NCI-H1436 treated with DMSO at 0.1 percent for 48 hours (cell line): ENCODE measurements at places on chromosomes 2 and 18.
A peak's percentile ranks its signal among the peaks of the same experiment; 100 is the strongest.

DNA sequence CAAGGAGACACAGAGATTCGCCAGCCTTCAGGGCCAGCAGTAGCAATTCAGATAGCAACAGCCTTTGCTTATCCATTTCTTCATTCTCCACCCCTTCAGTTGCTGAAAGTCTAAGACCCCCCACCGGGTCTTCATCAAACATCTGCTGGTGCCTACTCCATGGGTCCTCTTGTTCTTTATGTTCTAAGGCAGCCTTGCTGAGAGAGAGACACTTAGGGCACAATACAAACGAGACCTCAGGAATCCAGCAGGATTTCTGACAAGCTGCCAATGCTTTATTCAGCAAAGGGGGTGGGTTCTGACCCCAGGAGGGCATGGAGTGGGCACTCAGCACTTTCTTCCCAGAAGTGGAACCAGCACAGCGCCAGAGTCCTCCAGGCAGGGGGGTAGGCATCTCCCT is 36.2 kb upstream of the CNGA3 start:
- no peak for DNase-seq

DNA sequence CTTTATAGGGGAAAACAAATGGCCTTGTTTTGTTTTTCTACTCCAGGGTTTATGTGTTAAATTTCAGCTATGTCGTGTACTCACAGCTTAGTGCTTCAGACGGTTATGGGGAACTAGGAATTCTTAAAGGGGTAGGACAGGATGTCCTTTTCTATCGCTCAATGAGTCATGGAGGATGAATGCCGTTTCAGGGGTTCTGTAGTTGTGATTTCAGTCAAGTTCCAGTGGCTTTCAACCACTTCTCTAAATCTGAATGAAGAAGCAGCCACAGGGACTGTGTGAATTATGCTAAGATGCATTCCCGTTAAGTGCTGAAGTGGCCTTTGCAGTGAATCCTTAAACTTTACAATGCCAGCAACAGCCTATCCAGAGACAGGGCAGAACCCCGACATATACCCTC is 1231.7 kb upstream of the ZEB2 start:
- no peak for DNase-seq

GRCh38 chr18:35817604-35818352 is 154.7 kb upstream of the RMP24 start:
- no peak for DNase-seq

- DNase-seq, result no peak
Measured at GRCh38 chr2:20397811-20398447, 47.3 kb upstream of the PUM2 start.

DNA sequence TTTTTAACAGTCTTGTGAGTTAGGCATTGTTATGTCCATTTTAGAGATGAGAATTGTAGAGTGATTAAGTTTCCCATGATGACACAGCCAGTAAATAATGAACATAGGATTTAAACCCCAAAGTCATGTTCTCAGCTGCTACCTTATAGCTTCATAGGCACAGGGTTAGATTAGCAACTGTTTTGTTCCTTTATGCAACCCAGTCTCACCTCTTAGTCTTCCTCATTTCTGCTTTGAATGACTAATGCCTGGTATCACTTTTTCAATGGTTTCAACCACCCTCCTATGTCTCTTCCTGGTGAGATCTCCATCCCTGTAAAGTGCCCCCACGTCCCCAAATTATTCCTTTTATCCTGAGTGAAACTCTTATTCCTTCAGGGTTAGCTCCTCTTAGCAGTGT is 44.3 kb downstream of the MFSD6 start:
- no peak for DNase-seq

GRCh38 chr2:50443868-50444630 is 587.9 kb downstream of the NRXN1 start:
- peak; percentile 60 for DNase-seq

- DNase-seq, result no peak
Measured at GRCh38 chr2:198660501-198660900, 797.2 kb downstream of the SATB2 start.

GRCh38 chr18:41416044-41416443 is 539.0 kb upstream of the PIK3C3 start:
- DNase-seq, result no peak

DNA sequence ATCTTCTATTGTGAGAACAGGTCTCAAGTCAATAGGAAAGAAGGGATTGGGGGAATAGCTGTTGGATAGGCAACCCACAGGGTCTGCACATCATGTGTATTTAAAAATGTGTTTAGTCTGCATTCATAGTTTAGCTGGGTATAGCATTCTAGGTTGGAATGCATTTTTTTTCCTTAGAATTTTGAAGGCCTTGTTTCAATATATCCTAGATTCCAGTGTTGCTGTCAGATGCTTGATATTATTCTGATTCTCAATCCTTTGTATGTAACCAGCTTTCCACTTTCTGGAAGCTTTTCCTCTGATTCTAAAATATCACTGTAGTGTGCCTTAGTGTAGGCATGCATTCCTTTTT is 9.0 kb upstream of the ATP8B1 start:
- DNase-seq, result no peak

- no peak for DNase-seq
Measured at GRCh38 chr2:72003796-72004195, 143.9 kb downstream of the CYP26B1 start.

DNA sequence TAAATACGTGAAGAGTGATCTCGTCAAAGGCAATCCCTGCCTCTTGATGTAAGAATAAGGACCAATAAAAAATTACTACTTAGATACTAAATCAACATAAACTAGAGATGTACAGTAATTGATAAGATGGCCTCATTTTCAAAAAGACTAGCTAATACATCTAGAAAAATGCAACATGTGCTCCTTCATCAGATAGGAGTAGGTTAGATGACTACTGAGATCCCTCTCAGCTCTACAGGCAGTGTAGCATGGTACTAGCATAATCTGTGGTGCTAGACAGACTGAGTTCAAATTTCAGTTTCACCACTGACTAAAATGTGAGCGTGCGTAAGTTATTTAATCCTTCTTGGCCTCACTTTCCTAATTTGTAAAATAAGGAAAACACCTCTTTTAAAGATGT is 82.6 kb upstream of the FRZB start:
- DNase-seq, result no peak

DNA sequence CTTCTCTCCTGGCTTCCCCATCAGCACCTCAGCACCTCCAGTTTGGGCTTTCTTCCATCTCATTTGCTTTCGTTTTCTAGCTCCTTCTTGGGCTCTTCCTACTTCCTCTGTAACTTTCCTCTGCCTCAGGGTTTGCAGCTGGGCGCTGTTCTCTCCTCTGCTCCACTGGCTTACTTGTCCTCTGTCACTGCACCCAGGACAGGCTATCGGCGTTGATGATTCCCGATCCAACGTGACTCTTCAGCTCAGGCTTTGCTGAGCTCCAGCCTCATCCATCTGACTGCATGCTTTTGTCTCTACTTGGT is 362.4 kb downstream of the CYRIA start:
- DNase-seq, result no peak

GRCh38 chr18:63570721-63571120 is 16.4 kb upstream of the SERPINB13 start:
- no peak for DNase-seq

GRCh38 chr2:181891258-181891965 is at the start of gene ITPRID2:
Gene ITPRID2, plus strand, starts transcription at chr2:181891730. Its CDS starts 337 bp downstream, at chr2:181892067.
- no peak for DNase-seq

DNA sequence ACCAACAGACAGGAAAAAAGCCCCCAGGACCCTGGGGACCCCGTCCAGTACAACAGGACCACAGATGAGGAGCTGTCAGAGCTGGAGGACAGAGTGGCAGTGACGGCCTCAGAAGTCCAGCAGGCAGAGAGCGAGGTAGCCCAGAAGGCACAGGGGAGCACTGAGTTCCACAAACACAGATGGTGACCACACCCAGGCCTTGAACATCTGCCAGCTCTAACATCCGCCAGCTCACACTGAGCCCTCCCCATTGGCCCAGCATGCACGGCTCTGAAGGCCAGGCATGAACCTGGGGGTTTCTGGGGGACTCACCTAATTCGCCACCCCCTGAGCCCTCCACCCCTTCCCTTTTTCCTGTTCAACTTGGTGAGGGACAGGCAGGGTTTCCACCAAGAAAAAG is 25.6 kb upstream of the PRLH start:
- DNase-seq, result peak; percentile 0

DNA sequence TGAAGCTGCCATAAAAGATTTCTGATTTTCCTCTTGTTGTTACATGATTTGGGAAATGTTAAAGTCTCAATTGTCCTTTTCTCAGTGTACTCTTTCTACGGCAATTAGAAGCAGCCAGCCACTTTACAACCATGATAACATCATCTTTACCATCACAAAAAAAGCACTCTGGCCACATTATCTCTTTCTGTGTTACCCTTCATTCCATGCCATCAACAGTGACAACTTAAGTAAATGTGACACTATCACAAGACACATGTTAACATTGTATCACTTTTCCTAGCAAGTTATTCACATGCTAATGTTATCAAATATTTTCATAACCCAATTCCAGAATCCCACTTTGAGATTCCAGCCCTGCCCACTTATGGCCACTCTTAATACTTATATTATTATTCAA is 131.2 kb downstream of the TMX3 start:
- no peak for DNase-seq

DNA sequence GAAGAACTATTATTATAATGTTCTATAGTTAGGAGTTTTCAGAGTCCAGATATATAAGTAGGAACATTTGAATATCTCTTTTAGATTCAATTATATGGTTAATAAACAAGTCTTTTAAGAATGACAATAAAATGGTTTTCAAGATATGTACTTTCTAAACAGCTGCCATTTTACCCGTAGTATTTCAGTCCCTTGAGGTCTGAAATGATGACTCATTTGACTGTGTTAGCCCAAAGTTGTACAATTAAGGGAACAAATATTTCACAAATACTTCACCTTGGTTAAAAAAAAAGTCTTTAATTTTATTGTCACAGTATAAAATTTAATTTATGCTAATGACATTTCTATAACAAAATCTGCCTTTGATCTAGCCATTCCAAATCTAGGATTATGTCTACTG is 91.6 kb upstream of the TANK start:
- DNase-seq, result no peak

DNA sequence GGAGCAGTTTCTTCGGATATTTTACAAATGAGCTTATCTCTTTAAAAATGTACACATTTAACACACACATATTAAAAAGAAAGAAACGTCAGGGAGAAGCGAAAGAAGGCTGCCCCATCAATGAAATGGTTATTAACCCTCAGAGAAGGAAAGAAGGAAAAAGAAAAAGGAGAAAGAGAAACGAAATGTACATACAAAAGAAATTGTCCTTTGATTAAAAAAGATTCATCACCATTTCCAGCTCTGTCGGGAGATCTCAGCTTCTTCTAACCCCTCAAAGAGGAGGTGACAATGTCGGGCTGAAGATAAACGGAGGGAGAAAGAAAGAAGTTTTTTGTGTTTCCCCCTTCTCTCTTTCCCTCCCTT is 1.5 kb downstream of the IKZF2 start:
- no peak for DNase-seq

GRCh38 chr2:216781709-216782108 is 78.2 kb downstream of the TNP1 start:
- no peak for DNase-seq

- DNase-seq, result no peak
Measured at GRCh38 chr2:197600306-197600705, 75.1 kb downstream of the RFTN2 start.

DNA sequence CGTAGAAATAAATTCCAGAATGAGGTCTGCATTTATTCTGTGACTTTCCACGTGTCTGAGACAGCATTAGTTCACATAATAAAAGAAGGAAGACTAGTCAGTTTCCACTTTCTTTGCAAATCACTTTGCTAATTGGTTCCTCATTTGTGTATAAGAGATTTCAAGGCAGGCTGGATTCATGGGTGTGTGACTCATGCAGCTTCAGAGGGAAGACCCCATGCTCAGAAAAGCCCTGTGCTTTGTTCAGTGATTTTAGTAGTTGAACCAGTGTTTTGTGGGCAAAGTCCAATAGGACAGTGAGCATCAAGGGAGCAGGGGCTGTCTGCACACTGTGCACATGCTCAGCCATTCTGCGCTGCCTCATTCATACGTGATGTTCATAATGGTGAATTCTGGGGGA is 297.8 kb downstream of the DLGAP1 start:
- DNase-seq, result no peak

- DNase-seq, result peak; percentile 85
Measured at GRCh38 chr2:67846370-67847070, 216.3 kb downstream of the C1D start.

DNA sequence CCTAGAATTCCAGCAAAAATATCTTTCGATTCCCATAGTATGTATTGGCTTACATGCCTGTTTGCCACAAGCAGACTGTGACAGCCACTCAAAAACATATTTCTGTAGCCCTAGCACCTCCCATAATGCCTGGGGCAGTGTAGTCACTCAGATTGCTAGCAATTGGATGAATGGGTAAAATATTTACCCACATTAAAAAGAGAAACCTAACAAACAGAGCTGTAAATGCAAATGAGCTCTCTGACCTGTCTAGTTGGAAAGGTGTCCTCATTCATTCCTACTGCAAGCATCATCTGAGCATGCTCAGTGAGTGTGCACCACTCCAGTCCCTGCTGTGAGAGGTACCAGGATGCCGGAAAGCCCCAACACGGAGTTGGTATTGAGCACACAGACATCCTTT is 234.0 kb upstream of the RAB12 start:
- DNase-seq, result no peak

DNA sequence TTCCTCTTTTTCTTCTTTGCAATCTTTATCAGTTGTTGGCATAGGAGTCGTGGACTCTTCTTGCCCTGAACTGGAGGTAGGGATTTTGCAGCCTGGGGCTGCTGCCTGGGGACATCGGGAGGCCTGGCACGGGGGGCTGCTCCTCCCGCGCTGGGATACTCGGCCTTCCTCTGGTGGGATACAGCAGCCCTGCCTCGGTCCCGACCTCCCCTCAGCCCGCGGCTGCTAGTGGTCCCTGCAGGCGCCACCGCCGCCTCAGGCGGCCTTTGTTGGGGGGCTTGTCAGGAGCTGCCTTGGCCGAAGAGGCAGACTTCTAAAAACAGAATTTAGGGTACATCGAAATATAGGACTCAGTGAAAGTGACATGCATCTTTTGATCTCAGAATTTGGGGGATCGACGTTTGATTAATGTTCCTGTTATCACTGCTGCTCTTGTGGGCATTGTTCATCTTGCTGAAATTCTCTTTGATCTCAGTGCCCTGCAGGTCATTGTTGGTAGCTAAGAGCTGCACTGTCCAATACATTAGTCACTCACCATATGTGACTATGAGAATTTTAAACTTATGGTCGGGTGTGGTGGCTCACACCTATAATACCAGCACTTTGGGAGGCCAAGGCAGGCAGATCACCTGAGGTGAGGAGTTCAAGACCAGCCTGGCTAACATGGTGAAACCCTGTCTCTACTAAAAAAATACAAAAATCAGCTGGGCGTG is 16.3 kb downstream of the POLR2D start:
- no peak for DNase-seq

DNA sequence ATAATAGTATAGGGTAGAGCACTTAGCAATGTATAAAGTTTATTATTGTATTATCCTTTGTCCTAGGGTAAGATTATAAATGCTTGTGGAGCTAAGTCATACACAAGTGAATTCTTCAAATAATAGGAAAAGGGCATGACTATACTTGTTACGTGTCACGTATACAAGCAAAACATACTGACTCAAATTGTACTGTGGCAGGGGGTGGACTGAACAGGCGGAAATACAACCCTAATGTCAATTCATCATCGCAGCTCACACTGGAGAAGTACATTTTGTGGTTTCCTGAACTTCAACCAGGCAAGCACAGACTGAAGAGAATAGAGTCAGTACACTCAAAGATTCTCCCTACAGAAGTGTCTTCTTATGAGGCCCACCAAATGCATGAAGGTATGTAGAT is 201.0 kb downstream of the MBD2 start:
- no peak for DNase-seq
